ENCODE measurements at places on chromosomes 4 and X.

DNA sequence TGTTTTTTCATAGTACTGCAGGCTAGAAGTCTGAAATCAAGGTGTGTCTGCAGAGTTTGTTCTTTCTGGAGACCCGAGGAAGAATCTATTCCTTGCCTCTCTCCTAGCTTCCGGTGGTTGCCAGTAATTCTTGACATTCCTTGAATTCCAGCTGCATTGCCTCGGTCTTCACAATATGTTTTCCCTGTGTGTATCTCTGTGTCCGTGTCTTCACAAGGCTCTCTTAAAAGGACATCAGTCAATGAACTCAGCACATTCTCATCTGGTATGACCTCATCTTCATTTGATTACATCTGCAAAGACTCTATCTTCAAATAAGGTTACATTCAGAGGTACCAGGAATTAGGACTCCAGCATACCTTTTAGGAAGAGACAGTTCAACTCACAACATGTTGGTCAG, 163.4 kb downstream of the BANK1 start:
- DNase-seq = no peak

GRCh38 chr4:76980261-76980660, 30.7 kb downstream of the SEPTIN11 start:
- DNase-seq = no peak

- no peak for DNase-seq
Observed at GRCh38 chr4:25101836-25102235, 58.4 kb downstream of the SEPSECS start.

DNA sequence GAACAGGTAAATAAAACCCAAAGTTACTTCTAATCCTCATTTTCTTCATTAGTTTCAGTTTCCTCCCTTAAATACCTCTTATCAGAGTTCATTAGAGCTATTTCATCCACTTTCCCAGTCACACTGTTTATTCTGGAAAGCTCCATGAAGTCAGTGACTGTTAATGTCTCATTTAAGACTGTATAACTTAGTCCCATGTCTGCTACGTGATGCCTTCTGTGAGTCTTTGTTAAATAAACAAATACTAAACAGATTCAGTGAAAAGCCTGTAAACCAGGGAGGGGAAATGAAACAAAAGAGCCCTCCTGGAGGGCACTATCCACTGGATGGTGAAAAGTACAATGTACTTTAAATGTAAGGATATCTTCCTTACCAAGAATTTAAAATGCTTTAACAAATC, 24.7 kb downstream of the ACE2 start:
- DNase-seq = no peak

DNA sequence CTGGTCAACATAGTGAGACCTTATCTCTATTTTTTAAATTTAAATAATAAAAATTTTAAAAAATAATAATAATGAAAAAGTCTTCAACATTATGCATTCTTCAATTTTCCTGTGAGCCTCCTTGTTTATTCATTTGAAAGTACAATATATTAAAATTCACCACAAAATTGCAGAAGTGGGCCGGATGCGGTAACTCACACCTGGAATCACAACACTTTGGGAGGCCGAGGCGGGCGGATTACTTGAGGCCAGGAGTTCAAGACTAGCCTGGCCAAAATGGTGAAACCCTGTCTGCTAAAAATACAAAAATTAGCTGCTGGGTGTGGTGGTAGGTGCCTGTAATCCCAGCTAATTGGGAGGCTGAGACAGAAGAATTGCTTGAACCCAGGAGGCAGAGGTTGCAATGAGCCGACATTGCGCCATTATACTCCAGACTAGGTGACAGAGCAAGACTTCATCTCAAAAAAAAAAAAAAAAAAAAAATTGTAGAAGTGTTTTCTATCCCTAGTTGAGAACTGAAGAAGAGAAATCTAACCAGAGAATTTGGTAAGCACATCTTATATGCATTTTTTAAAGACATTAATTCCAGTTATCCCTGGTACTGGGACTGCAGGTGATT, 56.9 kb downstream of the RBM47 start:
- no peak for DNase-seq

GRCh38 chr4:125572601-125573000, 257.8 kb downstream of the FAT4 start:
- no peak for DNase-seq

DNA sequence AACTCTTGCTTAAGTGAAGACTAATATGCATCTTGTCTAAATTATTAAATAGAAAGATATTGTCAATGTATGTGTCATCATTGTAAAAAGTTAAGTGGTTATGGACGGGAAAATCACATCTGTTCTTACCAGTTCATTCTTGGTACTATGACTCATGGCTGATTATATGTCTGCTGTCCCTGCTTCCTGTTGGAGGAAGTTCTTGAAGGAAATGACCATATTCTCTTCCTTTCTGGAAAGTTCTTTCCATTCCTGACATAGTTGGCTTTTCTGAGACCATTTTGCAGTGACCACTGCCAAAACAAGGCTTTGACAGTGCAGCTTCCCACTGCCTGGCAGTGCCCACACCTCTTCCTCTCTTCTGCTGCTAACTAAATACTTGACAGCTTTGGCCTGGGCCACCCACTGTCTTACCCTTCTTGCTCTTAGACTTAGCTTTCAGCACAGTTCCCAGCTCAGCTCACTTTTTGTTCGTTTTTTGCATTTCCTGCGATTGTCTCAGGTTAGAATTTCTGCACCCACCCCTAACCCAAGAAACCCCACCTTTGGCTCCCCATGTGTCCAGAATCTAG, 13.2 kb upstream of the CLDN24 start:
- DNase-seq = peak; percentile 34

GRCh38 chr4:184471881-184472613, 2.3 kb downstream of the IRF2 start:
- DNase-seq = no peak

- DNase-seq = peak; percentile 43
Observed at GRCh38 chrX:111447298-111447697, 35.3 kb upstream of the DCX start.

- DNase-seq = peak; percentile 72
Observed at GRCh38 chr4:38069271-38069760, 109.1 kb downstream of the PTTG2 start.

GRCh38 chrX:131704136-131704695, 160.3 kb downstream of the OR13H1 start:
- DNase-seq = peak; percentile 95

- peak; percentile 78 for DNase-seq
Observed at GRCh38 chr4:146095091-146095690, 80.3 kb upstream of the LSM6 start.

DNA sequence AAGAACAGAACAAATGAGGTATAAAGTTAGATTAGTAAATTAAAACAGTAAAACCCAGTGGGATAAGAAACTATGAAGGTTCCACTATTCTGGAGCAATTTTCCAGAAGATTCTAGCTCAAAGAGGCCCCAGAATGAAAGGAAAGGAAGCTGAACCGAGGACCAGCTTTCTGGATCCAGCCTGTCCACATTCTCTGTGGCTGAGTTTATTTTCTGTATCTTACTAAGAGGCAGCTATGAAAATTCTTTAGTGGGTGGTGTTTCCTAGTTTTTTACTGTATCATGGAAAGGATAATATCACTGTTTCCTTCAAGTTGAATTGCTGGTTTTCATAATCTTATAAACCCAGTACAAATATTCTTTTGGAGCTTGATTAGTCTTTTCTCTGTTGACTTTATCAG, 11.8 kb downstream of the DAPP1 start:
- no peak for DNase-seq

DNA sequence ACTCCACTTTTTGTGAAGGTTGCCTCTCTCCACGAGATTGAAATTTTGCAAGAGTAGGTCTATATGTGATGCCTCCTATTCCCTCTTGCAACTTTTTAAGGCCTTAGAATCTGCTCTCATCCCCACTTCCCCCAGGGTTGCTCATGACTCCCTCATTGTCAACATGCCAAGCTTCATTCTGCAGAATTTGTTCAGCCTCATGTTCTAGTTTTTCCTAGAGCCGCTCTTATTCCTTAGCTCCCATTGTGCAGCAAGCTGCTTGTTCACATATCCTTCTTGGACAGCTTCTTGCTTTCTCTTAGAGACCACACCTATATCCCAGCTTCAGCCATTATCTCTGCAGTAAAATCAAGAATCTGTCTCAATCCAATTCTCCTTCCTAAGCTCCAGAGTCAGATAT, 82.4 kb downstream of the CNGA2 start:
- DNase-seq = no peak

GRCh38 chr4:79413886-79414285, 5.9 kb upstream of the GK2 start:
- no peak for DNase-seq

GRCh38 chr4:89277412-89277811, 30.2 kb downstream of the GPRIN3 start:
- no peak for DNase-seq

DNA sequence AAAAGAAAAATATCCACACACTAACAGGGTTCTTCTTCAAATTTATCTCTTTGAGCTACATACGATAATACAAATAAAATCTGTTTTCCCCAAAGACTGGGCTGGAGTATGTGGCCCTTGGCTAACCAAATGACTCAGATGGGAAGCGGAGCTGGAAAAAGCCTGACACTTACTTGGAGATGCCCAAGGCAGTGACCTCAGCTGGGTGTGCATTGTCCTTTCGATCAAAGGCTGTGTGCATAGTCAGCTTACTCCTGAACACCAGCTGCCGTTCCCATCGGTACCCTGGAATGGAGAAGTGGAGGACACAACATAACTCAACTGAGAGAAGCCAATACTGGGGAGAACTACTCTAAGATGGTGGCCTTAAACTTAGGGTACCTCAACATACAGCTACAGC, 95.1 kb downstream of the CDS1 start:
- no peak for DNase-seq
